ENCODE measurements at places on chromosomes 7 and 10.

DNA sequence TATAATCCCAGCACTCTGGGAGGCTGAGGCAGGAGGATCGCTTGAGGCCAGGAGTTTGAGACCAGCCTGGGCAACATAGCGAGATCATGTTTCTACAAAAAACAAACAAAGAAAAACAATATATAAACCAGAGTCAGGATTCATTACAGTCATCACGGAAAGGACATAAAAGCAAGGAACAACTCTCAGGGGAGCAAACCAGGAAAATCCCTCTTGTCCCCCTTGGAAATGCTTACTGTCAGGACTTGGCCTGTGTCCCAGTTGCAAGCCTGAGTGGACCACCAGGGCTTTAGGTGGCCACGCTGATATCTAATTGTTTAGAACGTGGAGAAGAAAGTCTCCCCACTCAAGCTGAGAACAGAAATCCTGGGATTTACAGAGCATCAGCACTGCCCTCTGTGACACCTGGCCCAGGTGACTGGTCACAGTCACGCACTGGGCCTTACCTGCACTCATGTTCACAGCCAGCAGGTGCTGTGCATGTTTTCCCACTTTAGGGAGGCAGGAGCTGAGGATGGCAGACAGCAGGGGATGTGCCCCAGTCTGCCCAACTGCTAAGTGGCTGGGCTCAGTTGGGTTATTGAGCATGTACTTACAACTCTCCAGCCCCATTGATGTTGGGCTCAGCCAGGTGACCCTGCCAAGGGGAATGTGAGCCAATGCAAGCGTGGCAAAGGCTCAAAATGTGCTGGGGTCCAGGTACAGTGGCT is 60.9 kb downstream of the TMEM130 start:
- DNase-seq: no peak

GRCh38 chr7:142018154-142018553 is 22.5 kb downstream of the MGAM start:
- DNase-seq: no peak

GRCh38 chr10:25082276-25083204 is 66.1 kb downstream of the THNSL1 start:
- DNase-seq: no peak

DNA sequence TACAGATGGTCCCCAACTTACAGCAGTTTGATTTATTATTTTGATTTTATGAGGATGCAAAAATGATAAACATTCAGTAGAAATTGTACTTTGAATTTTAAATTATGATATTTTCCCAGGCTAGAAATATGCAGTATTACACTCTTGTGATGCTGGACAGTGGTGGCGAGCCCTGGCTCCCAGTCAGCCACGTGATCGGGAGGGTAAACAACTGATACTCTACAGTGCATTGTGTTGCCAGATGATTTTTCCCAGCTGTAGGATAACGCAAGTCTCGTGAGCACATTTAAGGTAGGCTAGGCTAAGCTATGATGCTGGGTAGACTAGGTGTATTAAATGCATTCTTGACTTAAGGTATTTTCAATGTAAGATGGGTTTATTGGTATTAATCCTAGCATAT is 865.2 kb downstream of the SORCS3 start:
- DNase-seq: no peak

GRCh38 chr7:134763960-134764359 is 15.5 kb upstream of the CALD1 start:
- DNase-seq: no peak

DNA sequence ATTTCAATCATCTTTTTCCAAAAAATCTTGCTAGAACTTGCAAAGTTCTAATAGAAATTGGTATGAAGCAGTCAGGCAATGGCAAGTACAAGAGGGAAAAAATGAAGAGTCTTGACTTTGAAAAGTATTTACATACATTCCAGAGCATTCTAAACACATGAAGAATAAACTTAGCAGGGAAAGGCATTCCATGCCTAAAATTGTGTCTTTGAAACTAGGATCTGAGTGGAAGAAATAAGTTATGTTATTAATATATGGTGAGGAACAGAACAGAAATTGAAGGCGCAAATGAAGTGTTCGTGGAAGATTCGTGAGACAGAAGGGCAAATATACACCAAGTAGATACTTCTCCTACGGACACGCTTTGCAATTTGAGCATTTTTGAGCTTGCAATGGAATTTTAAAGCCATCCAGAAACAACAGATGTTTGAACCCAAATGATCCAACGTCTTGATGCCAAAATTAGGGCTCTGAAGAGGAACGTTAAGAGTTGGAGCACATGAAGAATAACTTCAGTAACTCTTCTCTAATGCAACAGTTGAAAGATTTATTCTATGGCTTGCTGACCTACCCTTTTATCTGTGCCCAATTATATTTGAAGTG is 40.6 kb upstream of the SEPTIN7 start:
- DNase-seq: no peak

GRCh38 chr7:33243319-33243881 is 114.0 kb downstream of the BBS9 start:
- peak; percentile 26 for DNase-seq

- no peak for DNase-seq
Observed at GRCh38 chr7:106203473-106203872, 81.3 kb downstream of the NAMPT start.

GRCh38 chr10:76124280-76124679 is 692.9 kb downstream of the LRMDA start:
- DNase-seq: no peak

DNA sequence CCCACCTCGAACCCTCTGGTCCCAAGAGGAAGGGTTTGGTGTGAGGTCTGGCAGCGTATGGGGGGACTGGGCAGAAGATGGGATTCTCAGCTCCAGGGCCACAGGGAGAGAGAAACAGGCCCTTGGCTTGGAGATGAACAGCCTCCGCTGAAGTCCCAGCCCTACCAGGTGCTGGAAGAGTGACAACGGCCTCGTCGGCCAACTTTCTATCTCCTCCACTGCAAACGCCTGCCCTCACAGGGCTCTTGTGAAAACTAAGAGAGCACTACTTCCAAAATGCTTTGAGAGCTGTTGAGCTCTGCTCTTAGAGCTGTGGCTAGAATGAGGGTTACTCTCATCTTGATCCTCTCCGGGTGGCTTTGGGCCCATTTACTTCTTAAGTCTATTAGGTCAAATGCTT is 63.5 kb downstream of the AFAP1L2 start:
- no peak for DNase-seq

DNA sequence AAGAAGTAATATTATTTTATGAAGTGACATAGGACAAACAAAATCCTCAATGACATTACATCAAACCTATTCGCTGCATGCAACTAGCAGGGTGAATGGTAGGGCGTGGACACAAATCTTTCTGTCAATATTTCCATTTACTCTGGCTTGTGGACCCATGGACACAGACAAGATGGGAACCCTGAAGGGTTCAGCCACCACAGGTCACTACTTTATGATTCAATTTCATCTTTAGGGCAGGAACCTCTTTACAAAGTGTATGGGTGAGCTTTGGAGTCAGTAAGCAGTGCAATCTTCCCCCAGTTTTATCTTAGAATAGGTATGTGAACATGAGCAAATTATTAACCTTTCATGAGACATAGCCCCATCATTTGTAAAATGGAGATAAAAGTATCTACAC is 982.4 kb upstream of the LRRTM3 start:
- DNase-seq: no peak

- DNase-seq: no peak
Observed at GRCh38 chr7:20407585-20408466, 77.1 kb downstream of the ITGB8 start.

GRCh38 chr10:95275726-95276366 is 15.0 kb downstream of the PDLIM1 start:
- DNase-seq: no peak

GRCh38 chr10:69071610-69072009 is 16.3 kb upstream of the SRGN start:
- DNase-seq: no peak

- no peak for DNase-seq
Observed at GRCh38 chr10:85648279-85648754, 718.3 kb downstream of the GRID1 start.

GRCh38 chr7:25780904-25781303 is 371.1 kb upstream of the NFE2L3 start:
- DNase-seq: no peak

DNA sequence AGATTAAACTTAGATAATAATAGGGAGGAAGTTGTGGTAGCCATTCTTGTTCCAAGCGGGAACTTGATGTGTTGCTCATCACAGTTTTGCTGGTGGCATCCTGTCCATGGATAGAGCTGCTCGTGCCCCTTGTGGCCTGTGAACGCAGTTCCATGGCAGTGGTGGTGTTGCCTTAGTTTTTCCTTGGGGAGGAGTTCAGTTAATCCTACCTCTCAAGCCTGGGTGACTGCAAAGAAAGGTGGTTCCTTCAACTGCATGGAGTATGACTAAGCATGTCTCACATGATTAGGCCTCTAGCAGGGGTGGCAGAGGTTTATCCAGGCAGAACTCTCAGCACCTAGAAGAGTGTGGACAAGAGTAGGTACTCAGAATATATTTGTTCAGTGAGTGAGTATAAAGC is 99.7 kb downstream of the MAPK8 start:
- peak; percentile 24 for DNase-seq

DNA sequence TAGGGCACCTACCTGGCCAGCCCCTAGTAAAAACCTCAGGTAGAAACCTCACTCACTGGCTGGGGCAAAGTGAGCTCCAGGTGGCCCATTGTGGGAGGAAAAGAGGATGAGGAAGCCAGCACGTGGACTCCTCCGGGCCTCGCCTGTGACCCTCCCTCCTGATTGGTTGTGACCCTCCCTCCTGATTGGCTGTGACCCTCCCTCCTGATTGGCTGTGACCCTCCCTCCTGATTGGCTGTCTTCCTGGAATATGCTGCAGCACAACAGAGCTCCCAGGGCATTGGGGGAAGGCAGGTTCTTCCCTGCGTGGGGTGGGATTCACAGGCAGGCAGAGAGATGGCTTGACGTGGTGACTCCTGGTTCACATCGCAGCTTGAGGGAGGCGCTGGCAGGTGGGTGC is 343.0 kb downstream of the GLRX3 start:
- no peak for DNase-seq

GRCh38 chr7:142579946-142580345 is 169.3 kb upstream of the PRSS1 start:
- no peak for DNase-seq

GRCh38 chr10:132193907-132194552 is 7.3 kb downstream of the DPYSL4 start:
- no peak for DNase-seq

- no peak for DNase-seq
Observed at GRCh38 chr7:11727864-11728263, 104.1 kb downstream of the THSD7A start.

DNA sequence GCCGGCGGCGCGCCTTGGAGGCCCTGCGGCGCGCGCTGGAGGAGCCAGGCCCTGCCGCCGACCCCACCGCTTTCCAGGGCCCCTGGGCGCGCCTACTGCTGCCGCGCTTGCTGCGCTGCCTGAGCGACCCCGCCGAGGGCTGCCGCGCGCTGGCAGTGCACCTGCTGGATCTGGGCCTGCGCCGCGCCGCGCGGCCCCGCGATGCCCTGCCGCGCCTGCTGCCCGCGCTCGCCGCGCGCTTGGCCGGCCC is 280 bp downstream of the DNAAF5 start:
- DNase-seq: no peak

- no peak for DNase-seq
Observed at GRCh38 chr7:23928418-23928775, 218.4 kb downstream of the STK31 start.

DNA sequence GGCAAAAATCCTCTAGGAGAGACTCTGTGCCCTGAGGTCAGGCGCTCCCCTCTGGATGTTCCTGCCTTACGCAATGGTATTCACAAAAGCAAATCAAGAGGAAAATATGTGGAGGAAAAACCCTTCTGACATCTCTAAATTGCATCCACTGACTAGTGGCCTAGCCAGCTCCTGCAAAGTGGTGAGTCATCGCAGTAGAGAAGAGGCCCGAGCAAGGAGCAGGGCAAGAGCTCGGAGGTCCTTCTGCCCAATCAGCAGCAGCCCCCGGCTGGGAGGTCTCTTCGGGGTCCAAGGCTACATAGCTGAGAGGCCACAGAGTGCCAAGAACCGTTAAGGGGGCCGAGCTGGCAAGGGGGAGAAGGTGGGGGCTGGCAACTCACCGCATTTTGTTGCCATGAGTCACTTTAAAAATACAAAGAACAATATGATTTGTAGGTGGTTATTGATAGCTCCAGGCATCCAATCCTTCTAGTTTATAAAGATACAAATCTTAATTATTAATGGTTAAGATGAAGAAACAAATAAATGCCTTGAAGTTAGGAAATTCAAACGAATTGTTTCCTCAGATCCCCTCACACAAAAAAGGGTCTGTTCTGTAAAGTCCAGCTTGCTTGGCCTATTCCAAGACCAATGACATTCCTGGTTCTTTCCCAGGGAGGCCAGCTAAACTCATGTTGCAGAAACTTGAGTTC is 161.6 kb downstream of the PKD1L1 start:
- DNase-seq: peak; percentile 91

DNA sequence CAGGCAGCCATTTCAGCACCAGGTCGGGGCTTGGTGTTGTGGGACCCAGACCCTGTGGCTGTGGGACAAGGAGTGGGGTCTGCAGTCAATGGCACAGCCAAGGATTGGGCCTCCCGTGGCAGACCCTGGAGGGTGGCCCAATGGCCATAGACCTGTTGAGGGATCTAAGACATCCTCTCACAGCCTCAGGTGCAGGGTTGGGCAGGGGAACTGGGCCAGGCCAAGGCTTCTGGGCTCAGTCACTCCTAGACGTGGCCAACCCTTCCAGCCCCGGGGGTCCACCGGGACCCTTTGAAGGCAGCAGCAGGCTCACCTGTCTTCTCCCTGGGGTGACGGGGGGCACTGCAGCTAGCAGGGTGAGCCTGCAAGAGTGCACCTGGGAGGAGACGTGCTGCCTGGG is 45.7 kb upstream of the DPYSL4 start:
- no peak for DNase-seq

- DNase-seq: no peak
Observed at GRCh38 chr10:101573885-101574753, 13.9 kb downstream of the POLL start.

DNA sequence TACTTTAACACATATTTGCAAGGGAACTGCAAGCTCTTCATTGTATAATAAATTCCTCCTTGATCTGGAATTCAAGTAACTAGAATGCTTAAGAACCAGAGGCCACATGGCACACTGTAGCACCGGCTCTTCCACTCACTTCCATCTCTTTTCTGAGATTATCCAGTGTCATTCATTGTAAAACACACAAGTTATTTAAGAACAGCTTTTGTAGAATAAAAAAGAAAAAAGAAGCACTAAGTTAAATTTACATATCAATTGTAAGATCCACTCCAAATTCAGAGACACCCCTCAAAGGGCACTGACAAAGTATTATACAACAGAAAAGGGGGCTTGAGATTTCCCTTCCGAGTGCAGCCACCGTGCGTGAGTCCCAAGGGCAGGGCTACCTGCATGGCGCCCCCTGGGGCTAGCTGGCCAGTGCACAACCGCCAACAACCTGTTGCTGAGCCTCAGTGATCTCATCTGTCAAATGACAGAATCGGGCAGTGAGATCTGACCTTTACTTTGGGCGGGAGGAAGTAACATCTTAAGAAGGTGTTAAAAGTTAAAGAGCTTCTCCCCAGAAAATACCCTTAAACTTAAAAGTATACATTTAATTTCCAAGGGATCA is 12.5 kb downstream of the GLI3 start:
- no peak for DNase-seq

- no peak for DNase-seq
Observed at GRCh38 chr7:47689558-47689957, 107.6 kb upstream of the TNS3 start.

GRCh38 chr7:16479591-16479990 is 14.1 kb upstream of the SOSTDC1 start:
- no peak for DNase-seq

- DNase-seq: no peak
Observed at GRCh38 chr10:94065362-94065761, 71.6 kb downstream of the PLCE1 start.

All from HCT116 (cell line).